Activated CD4-positive, alpha-beta T cell treated with anti-CD3 and anti-CD28 coated beads, Interleukin-2, amount 10 ng/mL, durations not matched to agents 7 days and 5 days (primary cell): ENCODE measurements at places on chromosomes 16 and 17.

GRCh38 chr16:67077871-67078270 is 31.9 kb upstream of the PHAF1 start:
- DNase-seq: no peak

- no peak for DNase-seq
Measured at GRCh38 chr17:81707725-81708646, 4.1 kb upstream of the SLC25A10 start.

DNA sequence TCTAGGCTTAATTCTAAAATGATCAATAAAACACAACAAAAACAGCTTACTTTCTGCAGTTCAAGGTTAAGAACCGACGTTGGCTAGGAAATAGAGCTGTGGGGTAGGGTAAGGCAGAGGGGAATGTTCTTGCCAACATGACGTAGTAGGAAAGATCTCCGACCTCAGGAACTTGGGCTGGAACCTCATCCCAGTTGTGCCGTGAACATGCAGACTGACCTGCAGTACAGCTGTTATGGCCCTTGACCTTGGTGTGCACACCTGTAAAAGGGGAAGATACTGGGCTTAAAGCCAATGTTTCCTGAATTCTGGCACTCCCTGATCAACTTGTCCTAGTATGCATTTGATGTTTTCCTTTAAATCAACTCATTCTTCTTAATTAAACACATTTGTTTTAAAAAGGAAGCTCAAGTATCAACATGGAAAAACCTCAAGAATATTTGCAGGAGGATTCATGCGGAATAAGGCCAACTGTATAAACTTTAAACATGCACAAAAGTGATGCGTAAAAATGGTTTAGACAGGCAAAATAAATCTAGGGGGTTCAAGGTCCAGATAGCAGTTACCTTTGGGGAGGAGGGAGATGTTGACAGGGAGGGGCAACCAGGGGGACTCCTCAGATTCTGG is 14.2 kb upstream of the SLC6A2 start:
- no peak for DNase-seq

- peak; percentile 4 for DNase-seq
Measured at GRCh38 chr17:83187782-83188311, 108.4 kb downstream of the METRNL start.

DNA sequence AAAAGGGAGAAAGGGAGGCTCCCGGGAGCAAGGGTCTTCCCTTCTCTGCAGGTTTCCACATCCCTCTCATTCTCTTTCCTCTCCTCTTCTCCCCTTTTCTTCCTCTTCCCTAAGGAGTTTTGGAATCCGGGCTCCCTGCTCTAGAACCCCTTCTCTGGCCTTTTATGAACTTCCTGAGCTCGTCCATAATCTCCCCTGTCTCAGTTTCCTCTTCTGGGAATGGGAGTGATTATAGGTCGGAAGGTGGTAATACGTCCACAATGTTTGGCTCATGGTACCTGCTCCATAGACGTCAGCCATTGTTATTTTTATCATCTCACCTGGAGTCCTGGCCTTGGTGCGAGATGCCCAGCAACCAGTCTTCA is 467 bp upstream of the EMP2 start:
- no peak for DNase-seq

DNA sequence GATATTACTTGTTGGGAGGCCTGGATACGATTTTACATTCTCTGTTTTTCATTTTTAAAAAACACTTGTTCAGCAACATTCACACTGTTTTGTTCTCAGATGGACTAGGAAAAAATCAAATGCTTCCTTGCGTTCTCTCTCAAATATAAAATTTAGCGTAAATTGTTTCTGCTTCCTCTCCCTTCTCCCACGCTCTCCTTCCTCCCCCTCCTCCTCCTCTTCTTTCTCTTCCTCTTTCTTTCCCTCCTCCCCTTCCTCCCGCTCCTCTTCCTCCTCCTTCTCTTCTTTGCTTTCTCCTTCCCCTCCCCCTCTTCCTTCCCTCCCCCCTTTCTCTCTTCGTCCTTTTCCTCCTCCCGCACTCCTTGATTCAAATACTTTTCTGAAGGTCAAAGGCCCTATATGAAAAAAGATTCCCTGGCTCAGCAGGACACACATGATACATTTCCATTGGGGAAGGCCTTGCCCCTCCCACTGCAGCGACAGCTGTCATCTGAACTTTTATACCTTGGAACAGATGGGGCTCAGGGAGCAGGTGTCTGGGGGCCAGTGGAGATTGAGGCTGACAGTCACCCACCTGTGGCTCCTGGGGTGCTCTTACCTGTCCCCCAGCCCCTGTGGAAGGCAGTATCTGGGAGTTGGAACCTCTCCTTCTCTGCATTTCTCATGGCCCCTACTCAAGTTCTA is 99.4 kb upstream of the SDK2 start:
- no peak for DNase-seq

DNA sequence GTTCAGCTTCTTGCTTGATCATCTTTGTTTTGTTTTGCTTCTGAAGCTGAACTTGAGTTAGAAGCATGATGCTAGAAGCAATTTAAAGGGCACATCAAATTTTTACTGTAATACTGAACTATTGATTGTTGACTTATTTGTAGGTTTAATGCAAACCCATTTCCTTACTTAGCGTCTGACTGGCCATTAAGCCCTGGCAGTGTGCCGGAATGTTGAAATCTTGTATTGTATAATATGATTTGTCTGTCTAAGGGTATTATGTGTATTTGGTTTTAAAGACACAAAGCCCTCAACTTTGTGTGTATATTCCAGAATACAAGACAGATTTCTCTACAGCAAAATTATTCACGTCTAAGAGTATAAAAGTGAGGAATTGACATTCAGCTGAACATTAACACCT is 39.7 kb downstream of the NUP93 start:
- no peak for DNase-seq

GRCh38 chr17:1979182-1979985 is 45.8 kb downstream of the RTN4RL1 start:
- no peak for DNase-seq

- DNase-seq: peak; percentile 90
Measured at GRCh38 chr16:66947302-66948065, 12.2 kb downstream of the CES2 start.

GRCh38 chr16:26752166-26752565 is 314.6 kb upstream of the C16orf82 start:
- no peak for DNase-seq

DNA sequence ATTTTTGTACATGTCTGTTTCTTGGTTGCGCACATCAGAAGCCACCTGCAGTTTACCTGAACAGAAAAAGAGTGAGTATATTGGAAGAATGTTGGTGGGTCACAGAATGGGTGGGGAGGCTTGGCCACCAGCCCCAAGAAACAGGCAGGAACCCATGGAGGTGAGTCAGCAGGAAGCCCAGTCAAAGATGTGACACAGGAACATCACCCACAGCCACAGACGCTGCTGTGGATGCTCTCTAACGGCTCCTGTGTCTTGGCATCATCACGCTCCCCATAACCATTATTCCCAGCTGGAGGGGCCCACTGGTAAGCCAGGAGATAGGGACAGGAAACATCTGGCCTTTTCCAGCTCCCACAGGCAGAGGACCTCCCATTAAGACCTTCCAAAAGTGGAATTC is 94.0 kb upstream of the WSB1 start:
- DNase-seq: no peak

DNA sequence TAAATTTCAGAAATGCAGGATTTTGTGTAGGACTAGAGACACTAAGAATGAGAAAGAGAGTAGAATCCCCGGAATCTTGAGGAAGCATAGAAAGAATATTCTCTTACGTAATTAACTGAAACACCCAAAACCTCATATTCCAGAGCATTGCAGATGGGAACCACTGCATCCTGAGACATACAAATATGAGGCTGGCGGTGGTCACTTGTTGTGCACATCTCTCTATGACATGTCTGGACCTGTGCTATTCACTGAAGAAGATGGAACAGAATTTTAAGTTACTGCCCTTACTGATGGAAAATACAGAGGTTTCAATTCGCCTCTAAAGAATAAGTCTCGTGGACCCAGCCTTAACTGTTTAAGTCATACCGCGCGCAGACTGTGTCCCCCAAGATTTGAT is 806 bp downstream of the RAD51C start:
- DNase-seq: no peak

- DNase-seq: peak; percentile 46
Measured at GRCh38 chr16:70685938-70686375, at the start of gene MTSS2. Gene MTSS2 (minus strand): TSS chr16:70686053. CDS start chr16:70685791, 262 bp downstream.

- DNase-seq: no peak
Measured at GRCh38 chr17:77311371-77311981, 170.7 kb downstream of the SEC14L1 start.

DNA sequence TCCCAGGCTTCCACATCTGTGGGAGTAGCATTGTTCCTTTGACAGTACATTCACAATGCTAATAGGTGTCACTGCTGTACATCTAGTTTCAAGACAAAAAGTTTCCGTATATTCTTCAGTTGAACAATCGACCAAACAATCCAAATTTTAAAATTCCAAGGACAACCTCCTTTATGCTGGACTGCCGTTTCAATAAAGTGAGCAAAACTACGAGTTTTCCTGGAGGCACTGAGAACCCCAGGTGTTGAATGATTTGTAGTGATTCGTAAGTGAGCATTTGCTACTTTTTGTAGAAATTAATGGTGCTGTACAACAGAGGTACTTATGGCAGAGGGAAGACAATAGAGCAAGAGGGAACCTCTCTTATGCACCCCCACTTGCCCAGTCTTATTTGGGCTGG is 71.2 kb upstream of the NACA2 start:
- no peak for DNase-seq

DNA sequence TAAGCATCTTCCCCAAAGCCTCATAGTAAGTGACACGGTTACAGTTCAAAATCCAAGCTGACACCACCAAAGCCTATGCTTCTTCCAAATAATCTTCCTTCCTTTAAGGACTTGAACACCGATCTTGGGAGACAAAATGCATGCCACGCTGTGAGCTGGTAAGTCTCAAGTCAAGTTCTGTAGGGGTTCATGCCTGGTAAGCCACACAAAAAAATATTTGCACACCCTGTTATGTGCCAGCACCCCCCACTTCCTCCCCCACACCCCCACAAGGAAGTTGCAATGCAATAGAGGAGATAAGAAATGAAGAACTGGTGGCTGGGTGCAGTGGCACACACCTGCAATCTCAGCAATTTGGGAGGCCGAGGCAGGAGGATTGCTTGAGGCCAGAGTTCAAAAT is 5.6 kb downstream of the NOG start:
- DNase-seq: no peak

- peak; percentile 22 for DNase-seq
Measured at GRCh38 chr16:138049-138417, 440 bp downstream of the NPRL3 start.

DNA sequence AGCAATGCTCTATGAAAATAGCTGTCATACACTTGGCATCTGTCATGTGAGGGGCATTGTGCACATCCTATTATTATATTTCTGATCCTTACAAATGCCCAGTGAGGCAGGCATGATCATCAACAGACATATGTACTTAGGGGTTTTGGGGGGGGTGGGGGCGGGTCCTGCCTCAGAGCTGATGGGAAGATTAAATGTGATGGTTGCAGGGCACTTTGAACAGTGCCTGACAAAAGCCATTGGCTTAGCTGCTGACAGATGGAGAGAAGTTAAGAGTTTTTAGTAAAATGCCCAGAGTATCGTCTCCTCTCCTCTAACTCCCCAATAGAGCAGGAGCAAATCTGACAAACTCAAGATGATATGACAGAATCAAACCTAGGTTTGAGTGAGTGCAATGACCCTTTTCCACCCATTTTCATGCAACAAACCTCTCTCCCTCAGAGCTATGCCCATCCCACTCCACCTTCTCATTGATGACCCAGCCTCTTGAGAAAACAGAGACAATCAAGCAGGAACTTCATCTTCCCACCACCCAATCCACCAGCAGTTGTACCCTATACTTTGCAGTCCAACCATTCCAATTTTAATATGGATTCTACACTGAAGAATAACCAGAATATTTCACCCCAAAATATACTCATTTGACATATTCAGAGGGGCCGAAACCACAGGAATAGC is 4.8 kb downstream of the KLHL11 start:
- no peak for DNase-seq

GRCh38 chr17:32927724-32928585 is at the start of gene TMEM98:
Gene TMEM98 (plus strand): TSS chr17:32928153. CDS start chr17:32931529, 3,376 bp downstream.
- peak; percentile 3 for DNase-seq

DNA sequence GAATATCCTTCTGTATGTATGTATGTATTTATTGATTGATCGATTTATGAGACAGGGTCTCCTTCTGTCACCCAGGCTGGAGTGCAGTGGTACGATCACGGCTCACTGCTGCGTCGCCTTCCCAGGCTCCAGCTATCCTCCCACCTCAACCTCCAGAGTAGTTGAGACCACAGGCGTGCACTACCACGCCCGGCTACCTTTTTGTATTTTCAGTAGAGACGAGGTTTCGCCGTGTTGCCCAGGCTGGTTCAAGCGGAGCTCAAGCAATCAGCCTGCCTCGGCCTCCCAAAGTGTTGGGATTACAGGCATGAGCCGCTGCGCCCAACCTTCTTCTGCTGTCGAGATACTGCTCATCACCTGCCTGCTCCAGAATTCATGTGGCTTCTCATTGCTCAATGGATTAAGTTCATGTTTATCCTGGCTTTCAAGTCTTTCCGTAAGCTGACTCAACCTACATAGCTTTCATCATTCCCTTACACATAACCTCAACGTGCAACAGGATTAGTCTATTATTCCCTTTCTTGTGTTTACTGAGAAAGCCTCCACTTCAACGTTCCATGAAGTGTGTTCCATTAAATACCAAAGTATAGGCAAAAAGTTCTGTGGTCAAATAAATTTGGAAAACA is 13.6 kb downstream of the TAC4 start:
- DNase-seq: no peak

DNA sequence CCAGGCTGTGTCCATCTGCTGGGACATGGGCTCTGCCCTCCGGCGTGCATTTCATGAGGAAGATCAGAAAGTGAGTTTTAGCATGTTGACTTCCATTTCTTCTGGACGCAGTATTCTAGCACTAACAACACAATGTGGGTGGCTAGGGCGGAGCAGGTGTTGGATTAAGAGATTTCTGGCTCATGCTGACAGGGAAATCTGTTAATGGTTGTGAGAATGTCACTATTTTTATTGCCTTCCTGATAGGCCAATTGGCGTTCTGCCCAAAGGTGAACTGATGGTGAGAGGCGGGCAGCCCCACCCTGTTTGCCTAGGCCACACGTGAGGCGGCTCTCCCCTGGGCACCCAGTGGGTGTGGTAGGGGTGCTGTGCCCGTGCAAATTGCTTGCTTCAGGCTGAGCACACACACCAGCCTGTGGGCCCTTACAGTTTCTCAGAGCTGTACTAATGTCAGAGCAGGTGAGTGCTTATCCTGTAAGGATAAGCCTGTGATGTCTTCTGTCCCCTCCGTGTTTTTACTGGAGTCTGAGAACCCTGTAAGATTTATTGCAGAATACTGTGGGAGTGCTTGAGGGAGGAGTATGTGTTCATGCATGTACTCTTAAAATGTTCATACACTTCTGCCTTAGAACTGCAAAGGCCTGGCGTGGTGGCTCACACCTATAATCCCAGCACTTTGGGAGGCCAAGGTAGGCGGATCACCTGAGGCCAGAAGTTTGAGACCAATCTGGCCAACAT is 30.9 kb downstream of the PGS1 start:
- DNase-seq: no peak

- no peak for DNase-seq
Measured at GRCh38 chr17:8754890-8755289, 3.5 kb downstream of the SPDYE4 start.
